Natural killer cell treated with Interleukin-12 subunit alpha and Interleukin-12 subunit beta and Interleukin-15 and Interleukin-18, amount 100 ng/mL, for 72 hours (primary cell): ENCODE measurements at places on chromosomes 7 and 10. TPM values are rescaled to one million over a fixed set of nuclear protein-coding genes. Genes with fewer than 3 reads are reported as not detected.

DNA sequence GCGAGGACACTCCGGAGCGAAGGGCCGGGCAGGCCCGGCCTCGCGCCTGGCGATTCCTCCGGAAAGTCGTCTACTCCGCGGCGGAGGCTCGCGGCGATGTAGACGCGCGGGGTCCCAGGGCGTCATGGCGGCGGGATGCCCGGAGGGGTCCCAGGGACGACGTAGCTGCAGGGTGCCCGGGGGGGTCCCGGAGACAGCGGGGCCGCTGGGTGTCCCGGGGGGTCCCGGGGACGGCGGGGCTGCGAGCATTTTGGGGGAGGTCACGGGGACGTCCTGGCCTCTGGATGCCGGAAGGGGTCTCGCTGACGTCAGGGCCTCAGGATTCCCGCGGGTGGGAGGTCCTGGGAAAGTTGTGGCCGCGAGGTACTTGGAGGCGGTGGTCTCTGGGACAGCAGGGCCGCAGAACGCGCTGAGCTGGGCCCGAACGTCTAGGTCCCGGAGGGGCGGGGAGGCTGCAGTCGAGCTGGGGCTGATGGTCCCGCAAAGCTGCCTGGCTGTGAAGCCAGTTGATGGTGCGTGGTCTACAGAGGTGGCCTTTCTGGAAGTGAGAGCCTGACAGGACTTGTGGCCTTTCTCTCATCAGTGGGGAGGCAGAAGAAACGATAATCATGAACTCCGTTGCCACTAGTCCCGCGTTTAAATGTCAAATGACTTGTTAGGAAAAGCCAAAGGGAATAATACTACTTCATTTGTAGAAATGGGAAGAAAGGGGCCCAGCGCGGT is 637 bp downstream of the HSPA14 start:
- H3K4me1 ChIP-seq = peaks cover 13% of the 10 kb centered on the region
- no peak for DNase-seq
- H3K4me3 ChIP-seq = peak overlapping the region; percentile 94
- peak overlapping the region; percentile 91 for H3K27ac ChIP-seq

GRCh38 chr10:133525444-133525843 is 1.7 kb upstream of the CYP2E1 start:
- H3K27ac ChIP-seq = no peak overlapping the region
- H3K36me3 ChIP-seq = peaks cover 11% of the 10 kb centered on the region
- no peak for DNase-seq

DNA sequence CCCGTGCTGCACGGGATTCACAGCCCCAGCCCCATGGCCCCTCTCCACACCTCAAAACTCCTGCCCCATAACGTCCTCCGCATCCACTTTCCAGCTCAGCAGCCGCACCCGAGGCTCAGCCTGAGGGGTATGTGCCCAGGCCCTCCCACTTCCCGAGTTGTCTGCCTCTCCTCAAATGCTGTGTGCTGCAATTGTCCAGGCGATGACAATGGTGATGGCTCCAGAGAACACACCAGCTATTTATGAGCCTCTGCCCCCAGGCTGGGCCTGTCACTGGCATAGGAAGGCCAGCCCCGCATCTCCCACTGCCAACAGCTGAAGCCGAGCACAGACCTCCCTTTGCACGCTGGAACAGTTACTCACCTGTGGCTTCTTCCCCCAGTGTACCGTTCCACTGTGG is 2.4 kb upstream of the LDB3 start:
- H3K36me3 ChIP-seq = no peaks in the 10 kb centered on the region
- DNase-seq = no peak
- no peak overlapping the region for H3K4me3 ChIP-seq
- no peaks in the 10 kb centered on the region for H3K27me3 ChIP-seq
- H3K27ac ChIP-seq = no peak overlapping the region
- H3K4me1 ChIP-seq = no peaks in the 10 kb centered on the region

DNA sequence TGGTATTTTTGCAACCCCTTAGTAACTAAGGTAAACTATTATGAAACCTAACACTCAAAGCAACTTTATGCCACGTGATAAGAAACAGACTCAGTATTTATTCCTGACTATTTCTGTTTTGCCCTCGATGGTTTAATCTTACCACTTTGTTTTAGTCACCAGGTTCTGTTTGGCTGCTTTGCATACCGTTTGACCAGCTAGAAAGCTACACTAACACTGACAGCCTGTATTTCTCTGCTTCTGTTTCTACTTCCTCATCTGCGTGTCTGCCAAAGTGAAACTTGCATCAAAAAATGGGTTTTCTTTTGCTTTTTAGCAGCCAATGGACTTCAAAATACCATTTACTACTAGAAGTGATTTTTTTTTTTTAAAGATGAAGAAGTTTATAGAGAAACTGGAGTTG is 802.5 kb downstream of the GRM8 start:
- no peak overlapping the region for H3K4me3 ChIP-seq
- H3K27ac ChIP-seq = no peak overlapping the region
- H3K36me3 ChIP-seq = peaks cover 6% of the 10 kb centered on the region

- peaks cover 27% of the 10 kb centered on the region for H3K27me3 ChIP-seq
- DNase-seq = no peak
- no peaks in the 10 kb centered on the region for H3K36me3 ChIP-seq
Observed at GRCh38 chr7:132059141-132059540, 502.7 kb upstream of the PODXL start.

- no peak overlapping the region for H3K27ac ChIP-seq
- no peaks in the 10 kb centered on the region for H3K36me3 ChIP-seq
- H3K4me1 ChIP-seq = no peaks in the 10 kb centered on the region
- no peak for DNase-seq
- H3K27me3 ChIP-seq = peaks cover 9% of the 10 kb centered on the region
- no peak overlapping the region for H3K4me3 ChIP-seq
Observed at GRCh38 chr10:113376428-113376827, 176.4 kb upstream of the HABP2 start.

- peaks cover 14% of the 10 kb centered on the region for H3K27me3 ChIP-seq
- peaks cover 14% of the 10 kb centered on the region for H3K4me1 ChIP-seq
- no peak overlapping the region for H3K4me3 ChIP-seq
- no peaks in the 10 kb centered on the region for H3K36me3 ChIP-seq
Observed at GRCh38 chr7:55245271-55245723, 119.8 kb upstream of the LANCL2 start.

GRCh38 chr10:9096288-9096687 is 1041.8 kb downstream of the GATA3 start:
- no peaks in the 10 kb centered on the region for H3K36me3 ChIP-seq
- no peak overlapping the region for H3K4me3 ChIP-seq
- H3K4me1 ChIP-seq = no peaks in the 10 kb centered on the region

DNA sequence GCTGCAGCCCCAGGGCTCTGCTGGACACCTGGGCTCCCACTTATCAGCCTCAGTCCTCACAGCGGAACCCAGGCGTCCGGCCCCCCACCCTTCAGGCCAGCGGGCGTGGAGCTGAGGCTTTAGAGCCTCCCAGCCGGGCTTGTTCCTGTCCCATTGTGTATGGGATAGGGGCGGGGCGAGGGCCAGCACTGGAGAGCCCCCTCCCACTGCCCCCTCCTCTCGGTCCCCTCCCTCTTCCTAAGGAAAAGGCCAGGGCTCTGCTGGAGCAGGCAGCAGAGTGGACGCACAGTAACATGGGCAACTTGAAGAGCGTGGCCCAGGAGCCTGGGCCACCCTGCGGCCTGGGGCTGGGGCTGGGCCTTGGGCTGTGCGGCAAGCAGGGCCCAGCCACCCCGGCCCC is 2.7 kb downstream of the NOS3 start:
- H3K4me1 ChIP-seq = peaks cover 21% of the 10 kb centered on the region
- DNase-seq = no peak
- H3K4me3 ChIP-seq = no peak overlapping the region
- no peaks in the 10 kb centered on the region for H3K36me3 ChIP-seq

GRCh38 chr10:66837335-66837734 is 88.5 kb upstream of the LRRTM3 start:
- no peak for DNase-seq
- no peaks in the 10 kb centered on the region for H3K27me3 ChIP-seq
- no peaks in the 10 kb centered on the region for H3K36me3 ChIP-seq
- no peak overlapping the region for H3K27ac ChIP-seq
- H3K4me3 ChIP-seq = no peak overlapping the region

DNA sequence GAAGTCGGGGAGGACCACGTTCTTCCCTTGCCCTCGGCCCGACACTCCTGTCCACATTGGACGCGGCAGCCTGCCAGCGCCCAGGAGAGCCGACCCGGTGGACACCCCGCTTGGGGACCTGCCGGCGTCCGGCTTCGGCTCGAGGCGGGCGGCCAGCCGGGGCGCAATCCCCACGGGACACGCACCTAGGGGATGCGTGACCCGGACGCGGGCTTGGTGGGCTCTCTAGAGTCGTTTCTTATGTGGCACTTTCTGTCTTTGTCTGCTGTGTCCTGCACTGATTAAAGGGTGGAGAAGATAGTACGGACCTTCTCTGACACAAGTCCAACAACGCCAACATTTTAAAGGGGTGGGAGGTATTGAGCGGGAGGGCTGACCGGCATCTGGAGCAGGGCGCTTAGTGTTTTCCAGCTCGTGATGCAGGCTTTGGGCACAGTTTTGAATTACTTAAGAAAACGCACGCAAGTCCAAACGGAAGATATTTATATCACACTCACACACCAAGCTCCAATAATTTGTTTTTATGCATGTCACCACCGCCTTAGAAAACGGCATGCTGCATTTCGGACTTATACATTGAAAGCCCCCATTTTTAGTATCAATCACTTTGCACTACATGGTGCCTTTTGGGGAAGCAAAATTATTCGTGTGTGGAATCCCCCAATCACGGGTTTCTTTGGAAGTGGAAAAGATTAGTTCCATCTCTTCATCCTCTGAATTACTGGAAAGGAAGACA is 3.9 kb upstream of the SPAG6 start:
- H3K27me3 ChIP-seq = peaks cover 67% of the 10 kb centered on the region
- H3K36me3 ChIP-seq = peaks cover 9% of the 10 kb centered on the region
- peak overlapping the region; percentile 71 for H3K4me3 ChIP-seq
- DNase-seq = no peak

- H3K4me1 ChIP-seq = peaks cover 27% of the 10 kb centered on the region
- H3K36me3 ChIP-seq = no peaks in the 10 kb centered on the region
- no peak overlapping the region for H3K27ac ChIP-seq
- H3K4me3 ChIP-seq = peak overlapping the region; percentile 19
- DNase-seq = no peak
- peaks cover 62% of the 10 kb centered on the region for H3K27me3 ChIP-seq
Observed at GRCh38 chr10:75405598-75406461, 4.3 kb upstream of the ZNF503 start.

- H3K4me1 ChIP-seq = peaks cover 28% of the 10 kb centered on the region
- no peak for DNase-seq
- H3K4me3 ChIP-seq = peak overlapping the region; percentile 33
- peak overlapping the region; percentile 80 for H3K27ac ChIP-seq
- H3K27me3 ChIP-seq = peaks cover 6% of the 10 kb centered on the region
Observed at GRCh38 chr10:22367471-22367870, 22.2 kb downstream of the SPAG6 start.

- no peak for DNase-seq
- H3K27ac ChIP-seq = no peak overlapping the region
- H3K36me3 ChIP-seq = no peaks in the 10 kb centered on the region
- H3K4me1 ChIP-seq = no peaks in the 10 kb centered on the region
- no peak overlapping the region for H3K4me3 ChIP-seq
- H3K27me3 ChIP-seq = peaks cover 9% of the 10 kb centered on the region
Observed at GRCh38 chr7:96414931-96415292, 93.0 kb upstream of the SLC25A13 start.

DNA sequence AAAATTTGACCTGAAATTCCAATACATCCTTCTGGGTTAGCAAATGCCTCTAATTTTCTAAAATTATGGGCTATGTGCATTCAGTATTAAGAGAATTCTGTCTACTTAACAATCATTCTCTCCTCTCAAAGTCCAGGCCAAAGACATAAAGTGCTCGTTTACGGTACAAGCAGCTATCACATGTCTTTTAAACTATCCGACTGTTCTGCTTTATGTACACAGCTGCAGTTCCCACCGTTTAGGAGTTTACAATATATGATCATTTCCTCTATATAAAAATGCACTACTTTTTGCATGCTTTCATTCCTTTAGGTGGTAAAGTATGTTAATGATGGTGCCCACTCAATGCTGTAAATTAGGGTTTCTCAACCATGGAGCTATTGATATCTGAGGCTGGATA is 34.0 kb downstream of the CDK6 start:
- H3K27ac ChIP-seq = no peak overlapping the region
- H3K4me1 ChIP-seq = peaks cover 33% of the 10 kb centered on the region
- no peak for DNase-seq
- H3K36me3 ChIP-seq = peaks cover 15% of the 10 kb centered on the region
- H3K4me3 ChIP-seq = no peak overlapping the region

DNA sequence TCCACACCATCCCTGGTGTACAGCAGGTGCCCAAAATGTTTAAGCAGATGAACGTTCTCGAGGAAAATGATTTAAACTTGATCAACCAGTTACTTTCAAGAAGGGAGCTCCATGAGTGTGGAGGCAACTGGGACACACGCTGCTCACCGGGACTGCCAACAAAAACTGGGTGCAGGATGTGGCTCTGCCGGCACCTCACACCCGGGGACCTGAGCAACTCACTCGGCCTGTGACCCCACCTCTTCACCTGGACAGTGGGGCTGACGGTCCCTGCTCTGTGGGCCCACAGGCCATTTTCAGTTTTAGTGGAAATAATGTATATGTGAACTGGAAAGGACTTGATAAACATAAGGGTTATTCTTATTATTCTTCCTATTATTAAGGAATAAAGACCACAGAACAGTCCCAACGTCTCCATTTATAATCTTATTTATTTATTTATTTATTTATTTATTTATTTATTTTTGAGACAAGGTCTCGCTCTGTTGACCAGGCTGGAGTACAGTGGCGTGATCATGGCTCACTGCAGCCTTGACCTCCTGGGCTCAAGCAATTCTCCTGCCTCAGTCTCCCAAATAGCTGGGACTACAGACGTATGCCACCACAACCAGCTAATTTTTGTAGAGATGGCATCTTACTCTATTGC is 60.6 kb downstream of the RGS10 start:
- H3K27ac ChIP-seq = no peak overlapping the region
- H3K36me3 ChIP-seq = no peaks in the 10 kb centered on the region
- no peak overlapping the region for H3K4me3 ChIP-seq
- no peak for DNase-seq
- peaks cover 10% of the 10 kb centered on the region for H3K27me3 ChIP-seq

Gene AKR1C4
- not detected for total RNA-seq

Gene TMEM184A
- not detected for total RNA-seq

Gene NKX6-2
- not detected for total RNA-seq

Gene TFR2
- total RNA-seq = 10.1 TPM

Gene VSTM2A
- not detected for total RNA-seq

Gene SH2B2
- total RNA-seq = 4.9 TPM

Gene PNLIPRP2
- not detected for total RNA-seq

Gene TBX20
- total RNA-seq = not detected

Gene STEAP4
- total RNA-seq = not detected

Gene KCNIP2
- 2.2 TPM for total RNA-seq

Gene PURB
- 41.8 TPM for total RNA-seq

Gene CCDC146
- total RNA-seq = 3.4 TPM

Gene ACSL5
- total RNA-seq = 111 TPM

Gene SPDYE2
- not detected for total RNA-seq

Gene NPTX2
- not detected for total RNA-seq
